ENCODE measurements at places on chromosomes 16 and 17.

DNA sequence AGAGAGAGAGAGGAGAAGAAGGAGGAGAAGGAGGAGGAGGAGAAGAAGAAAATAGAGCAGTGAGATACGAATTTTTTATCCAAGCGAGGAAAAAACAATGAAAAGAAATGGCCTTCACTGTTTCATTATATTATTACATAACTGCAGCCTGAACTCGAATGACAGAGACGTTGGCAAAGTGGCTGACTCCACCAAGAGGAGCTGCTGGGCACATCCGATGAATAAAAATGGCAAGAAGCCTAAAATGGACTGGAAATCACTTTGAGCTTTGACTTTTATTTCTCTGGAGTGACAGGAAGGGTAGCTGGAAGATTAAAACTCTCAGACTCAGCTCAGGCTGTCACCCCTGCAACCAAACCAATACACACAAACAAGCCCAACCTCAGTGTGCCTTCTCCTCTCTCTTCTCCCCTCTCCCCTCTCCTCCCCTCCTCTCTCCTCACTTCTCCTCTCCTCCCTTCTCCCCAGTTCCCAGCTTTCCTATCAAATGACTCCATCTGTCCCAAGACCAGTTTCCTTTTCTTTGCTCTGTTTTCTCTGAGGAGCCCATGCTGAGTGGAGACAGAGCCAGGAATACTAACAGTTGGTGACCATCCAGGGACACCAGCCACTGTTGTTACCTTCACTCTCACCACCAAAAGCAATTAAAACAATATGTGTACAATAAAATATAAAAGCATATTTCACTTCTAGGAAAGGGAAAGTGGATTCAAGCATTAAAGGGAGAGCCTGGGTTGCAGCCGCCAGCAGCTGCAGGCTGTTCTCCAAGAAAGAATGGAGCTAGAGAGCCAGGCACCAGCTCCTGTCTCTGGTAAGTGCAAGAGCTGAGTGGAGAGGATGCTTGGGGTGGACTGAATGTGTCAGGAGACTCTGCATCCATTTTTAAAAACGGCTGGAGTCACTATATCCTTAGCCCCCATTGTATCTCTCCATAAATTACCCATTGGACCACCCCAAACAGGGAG, 51.2 kb downstream of the SOX9 start:
- DNase-seq = no peak

GRCh38 chr16:73879621-73880020, 417.0 kb upstream of the PSMD7 start:
- DNase-seq = no peak

DNA sequence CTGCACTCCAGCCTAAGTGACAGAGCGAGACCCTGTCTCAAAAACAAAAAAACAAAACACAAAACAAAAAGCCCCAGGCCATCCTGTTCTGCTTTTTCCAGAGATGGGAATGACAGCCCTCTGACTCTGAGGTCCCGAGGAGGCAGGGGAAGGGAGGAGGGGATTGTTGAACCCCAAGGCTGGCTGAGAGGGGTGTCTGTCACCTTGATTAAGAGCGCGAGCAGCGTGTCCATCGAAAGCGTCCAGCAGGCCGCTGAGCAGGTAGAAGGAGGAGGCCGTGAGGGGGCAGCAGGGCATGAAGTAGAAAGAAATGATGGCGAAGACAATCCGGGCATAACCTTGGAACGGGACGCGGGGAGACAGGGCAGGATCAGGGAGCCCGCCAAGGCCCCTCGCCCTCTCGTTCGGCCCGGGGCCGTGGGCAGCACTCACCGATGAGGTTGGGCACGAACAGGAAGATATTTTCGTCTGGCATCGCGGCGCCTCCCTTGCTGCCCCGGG, 593 bp downstream of the CDIPT start:
- DNase-seq = no peak

- DNase-seq = no peak
Measured at GRCh38 chr17:55463600-55463999, 42.0 kb upstream of the MMD start.

GRCh38 chr17:72137161-72137560, 16.3 kb downstream of the SOX9 start:
- no peak for DNase-seq

GRCh38 chr16:50467943-50468748, 80.0 kb upstream of the NKD1 start:
- DNase-seq = peak; percentile 94

DNA sequence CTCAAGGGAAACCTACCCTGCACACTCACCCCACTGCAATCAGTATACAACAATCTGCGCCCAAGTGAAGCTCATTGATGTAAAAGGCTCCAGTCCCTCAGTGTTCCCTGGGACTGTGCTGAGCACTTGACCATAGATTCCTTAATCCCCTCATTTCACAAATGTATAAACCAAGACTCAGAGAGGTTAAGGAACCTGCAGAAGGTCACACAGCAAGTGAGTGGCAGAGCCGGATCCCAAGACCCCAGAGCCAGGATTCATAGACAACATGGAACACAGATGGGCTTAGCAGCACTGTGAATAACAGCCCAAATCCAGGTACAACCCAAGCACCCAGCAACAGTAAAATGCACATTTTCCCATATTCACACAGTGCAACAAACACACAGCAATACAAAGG, 225.7 kb downstream of the C16orf78 start:
- no peak for DNase-seq

GRCh38 chr17:78125138-78125913, 3.2 kb downstream of the TMC6 start:
- DNase-seq = no peak

GRCh38 chr17:58117382-58117781, 30.8 kb upstream of the OR4D1 start:
- no peak for DNase-seq

DNA sequence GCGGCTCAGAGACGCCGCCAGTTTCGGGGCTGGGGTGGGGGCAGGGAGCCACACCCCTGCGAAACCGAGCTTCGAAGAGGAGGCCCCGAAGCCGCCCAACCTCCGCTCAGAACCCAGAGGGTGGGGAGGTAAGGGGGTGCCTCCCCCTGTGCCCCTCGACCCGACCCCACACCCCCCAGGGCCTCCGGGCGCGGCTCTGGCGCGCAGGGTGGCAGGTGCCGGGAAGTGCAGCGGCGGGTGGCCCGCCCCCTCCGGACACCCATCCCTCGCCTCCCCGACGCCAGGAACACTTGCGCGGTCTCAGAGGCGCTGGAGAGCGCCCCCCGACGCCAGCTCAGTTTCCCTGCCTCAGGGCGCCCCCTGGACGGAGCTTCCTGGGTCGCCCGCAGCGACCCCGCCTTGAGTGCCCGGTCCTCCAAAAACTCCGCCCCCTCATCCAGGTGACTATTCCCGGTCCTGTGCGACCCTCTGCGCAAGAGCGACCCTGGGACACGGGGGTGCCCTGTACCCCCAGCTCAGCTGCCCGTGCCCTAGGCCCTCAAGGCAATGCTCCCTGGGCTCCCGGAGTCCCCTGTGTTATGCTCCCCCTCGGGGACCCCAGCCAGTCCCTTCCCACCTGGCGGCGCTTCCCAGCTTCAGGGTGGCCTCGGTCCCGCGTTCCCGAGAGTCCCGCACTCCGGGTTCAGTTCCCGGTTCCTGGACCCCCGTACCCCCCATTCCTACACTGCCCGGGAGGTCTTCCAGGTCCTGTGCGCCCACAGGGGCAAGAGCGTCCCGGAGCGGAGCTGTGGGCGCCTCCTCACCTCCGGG, 562 bp downstream of the PPL start:
- DNase-seq = peak; percentile 87

- DNase-seq = peak; percentile 99
Measured at GRCh38 chr17:77374170-77374936, 233.6 kb downstream of the SEC14L1 start.

DNA sequence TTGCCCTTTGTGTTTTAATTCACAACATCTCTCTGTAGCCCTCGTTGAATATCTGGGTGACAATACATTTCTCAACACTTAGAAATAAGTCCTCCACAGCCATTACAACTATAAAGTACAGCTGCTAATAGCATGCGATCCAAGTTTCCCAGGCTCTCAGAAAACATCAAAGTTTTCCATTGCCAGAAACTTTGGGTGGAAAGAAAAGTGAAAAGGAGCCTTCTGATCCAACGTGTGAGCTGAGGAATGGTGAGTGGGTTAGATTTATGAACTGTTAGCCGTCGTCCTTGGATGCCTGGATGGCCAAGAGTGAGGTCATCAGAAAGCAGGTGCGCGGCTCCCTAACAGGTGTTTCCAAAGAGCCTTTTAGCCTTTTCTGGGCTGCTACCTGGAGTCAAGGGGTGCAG, 258.0 kb downstream of the PMP22 start:
- no peak for DNase-seq

DNA sequence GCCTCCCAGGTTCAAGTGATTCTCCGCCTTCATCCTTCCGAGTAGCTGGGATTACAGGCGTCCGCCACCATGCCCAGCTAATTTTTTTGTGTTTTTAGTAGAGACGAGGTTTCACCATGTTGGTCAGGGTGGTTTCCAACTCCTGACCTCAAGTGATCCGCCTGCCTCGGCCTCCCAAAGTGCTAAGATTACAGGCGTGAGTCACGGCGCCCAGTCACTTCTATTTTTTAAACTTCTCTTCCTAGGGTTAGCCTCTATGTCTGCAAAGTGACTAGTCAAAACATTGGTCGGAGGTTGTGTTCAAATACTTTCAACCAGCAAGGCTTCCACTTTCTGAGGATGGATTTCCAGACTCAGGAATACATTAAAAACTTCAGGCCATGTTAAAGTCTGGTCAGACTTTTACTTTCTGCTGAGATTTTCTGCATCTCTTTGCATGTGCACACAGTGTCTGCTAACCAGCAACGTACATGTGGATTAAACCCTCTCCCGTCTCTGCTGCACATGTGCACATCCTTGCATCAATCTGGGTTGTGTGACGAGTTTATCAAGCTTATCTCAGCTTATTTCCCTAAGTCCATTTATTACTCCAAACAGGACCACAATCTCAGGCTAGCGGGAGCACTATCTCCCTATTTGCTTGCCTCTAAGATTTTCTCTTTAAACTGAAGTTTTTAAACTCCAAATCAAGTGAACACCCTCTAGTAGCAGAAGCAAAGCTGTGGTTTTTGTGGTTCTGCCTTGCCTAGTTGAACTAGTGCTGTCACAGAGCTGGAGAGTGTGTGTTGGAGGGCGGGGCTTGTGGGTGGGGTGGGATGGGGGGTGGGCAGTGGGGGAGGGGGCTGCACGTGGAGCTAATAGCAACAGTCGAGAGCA, 525.2 kb upstream of the GOT2 start:
- no peak for DNase-seq

- no peak for DNase-seq
Measured at GRCh38 chr16:57699899-57700298, 5.3 kb downstream of the DRC7 start.

DNA sequence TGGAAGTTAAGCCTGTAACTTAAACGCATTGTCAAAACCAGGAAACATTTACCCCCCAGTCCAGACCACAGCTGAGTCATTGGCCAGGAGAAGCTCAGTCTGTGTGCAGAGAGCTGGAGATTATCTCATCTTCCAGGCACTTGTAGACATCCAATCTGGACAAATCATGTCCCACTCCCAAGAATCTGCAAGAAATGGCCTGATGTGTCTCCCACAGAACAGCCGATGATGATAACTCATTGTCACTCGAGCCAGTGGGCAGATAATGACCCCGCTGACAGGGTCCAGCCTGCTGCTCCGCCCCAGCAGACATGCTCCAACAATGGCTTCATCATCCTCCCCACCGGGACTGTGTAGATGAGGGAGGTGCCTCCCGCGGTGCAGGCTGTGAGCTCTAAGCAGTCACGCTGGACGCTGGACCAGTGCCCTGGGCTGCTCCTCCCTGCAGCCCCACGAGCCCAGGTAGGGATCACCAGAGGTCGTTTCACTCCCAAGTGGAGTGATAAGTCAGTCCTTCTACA, 322.5 kb downstream of the C16orf95 start:
- no peak for DNase-seq

DNA sequence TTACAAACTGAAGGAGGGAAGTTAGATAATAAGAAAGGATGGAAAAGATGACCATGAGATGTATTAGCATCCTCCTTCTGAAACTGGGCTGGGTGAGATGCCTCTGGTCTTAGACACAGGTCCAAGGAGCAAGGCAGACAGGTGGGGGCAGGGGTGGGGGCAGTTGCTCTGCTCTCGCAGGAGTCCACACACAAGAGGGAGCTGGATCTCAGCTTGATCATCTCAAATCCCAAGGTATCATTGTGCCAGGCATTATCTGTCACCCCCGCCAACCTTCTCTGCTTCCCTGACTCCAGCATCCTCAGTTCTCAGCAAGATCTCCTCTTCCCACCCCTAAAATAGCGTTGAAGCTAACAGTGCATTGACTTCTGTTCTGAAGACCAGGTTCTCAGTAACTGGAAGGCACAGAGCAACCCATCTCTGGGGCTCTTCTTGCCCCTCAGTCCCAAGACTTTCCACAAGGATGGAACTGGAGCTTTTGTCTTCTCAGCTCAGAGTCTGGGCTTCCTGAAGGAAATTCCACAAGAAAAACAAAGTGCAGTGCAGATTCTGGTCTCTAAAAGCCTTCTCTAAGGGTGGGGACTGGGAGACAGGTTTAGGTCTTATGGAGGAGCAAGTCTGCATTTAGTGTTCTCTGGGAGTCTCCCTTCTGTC, 1.6 kb downstream of the FLOT2 start:
- DNase-seq = no peak

DNA sequence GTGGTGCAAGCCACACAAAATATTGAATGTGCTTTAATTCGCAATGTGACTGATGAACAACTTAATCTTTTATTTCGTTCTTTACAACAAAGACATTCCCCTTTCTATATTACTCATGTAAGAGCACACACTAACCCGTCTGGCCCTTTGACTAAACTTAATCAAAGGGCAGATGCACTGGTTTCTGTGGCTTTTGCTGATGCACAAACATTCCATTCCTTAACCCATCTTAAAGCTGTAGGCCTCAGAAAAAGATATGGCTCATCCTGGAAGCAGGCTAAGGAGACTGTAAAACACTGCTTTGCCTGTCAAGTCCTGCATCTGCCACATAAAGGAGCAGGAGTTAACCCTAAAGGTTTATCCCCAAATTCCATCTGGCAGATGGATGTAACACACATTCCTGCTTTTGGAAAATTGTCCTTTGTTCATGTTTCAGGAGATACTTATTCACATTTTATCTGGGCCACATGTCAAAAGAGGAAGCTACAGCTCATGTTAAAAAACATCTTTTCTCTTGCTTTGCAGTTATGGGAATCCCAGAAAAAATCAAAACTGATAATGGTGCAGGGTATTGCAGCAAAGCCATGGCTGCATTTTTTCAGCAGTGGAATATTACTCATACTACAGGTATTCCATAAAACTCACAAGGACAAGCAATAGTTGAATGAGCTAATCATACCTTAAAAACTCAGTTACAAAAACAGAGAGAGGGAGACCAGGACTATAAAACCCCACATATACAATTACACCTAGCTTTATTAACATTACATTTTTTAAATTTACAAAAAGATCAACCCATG, 137.2 kb downstream of the AHSP start:
- no peak for DNase-seq

- peak; percentile 73 for DNase-seq
Measured at GRCh38 chr17:42678951-42679491, 2.2 kb upstream of the PLEKHH3 start.

GRCh38 chr17:76791053-76791980, 53.4 kb downstream of the MFSD11 start:
- DNase-seq = no peak

- no peak for DNase-seq
Measured at GRCh38 chr17:81033535-81034167, 1.3 kb upstream of the BAIAP2 start.

Measured in H7 (cell line).